ENCODE measurements at places on chromosomes 3 and 15.

DNA sequence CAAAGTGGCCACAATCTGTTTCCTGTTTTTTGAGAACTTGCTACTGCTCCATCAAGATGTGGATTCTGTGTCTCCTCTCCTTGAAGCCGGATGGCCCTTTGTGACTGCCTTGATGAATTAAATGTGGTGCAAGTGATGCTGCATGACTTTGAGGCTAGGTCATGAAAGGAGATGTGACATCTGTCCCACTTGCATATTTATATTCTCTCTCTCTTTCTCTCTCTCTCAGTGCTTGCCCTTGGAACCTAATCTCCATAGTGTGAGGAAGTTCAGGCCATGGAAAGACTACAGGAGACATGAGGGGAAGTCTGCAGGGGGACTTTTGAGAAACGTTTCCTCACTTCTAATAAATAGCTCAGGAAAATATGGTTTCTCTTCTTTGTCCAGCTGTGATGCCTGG is 50.0 kb upstream of the ADPGK start:
- no peak for DNase-seq

GRCh38 chr15:85646538-85647091 is 148.1 kb downstream of the KLHL25 start:
- no peak for DNase-seq

GRCh38 chr3:185153171-185153771 is 411 bp upstream of the C3orf70 start:
- DNase-seq: no peak

DNA sequence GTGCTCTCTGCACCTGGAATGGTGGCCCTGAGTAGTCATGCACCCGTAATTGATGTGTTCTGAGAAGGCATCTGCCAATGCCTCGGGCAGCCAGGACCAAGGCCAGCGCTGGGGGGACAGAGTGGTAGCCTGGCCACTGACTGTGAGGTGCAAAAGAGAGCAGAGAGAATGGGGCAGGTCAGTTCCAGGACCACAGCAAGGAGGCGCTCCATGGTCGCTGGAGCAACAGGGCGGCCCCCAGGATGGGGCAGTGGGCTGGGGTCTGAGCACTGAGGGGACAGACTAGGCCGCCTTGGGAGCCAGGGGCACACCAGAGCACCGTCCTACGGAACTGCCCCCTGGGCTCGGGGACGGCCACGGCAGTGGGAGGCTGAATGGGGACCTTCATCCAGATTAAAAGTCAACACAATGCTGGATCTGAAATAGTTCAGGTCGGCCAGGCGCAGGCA is 48.3 kb upstream of the IQSEC1 start:
- no peak for DNase-seq

DNA sequence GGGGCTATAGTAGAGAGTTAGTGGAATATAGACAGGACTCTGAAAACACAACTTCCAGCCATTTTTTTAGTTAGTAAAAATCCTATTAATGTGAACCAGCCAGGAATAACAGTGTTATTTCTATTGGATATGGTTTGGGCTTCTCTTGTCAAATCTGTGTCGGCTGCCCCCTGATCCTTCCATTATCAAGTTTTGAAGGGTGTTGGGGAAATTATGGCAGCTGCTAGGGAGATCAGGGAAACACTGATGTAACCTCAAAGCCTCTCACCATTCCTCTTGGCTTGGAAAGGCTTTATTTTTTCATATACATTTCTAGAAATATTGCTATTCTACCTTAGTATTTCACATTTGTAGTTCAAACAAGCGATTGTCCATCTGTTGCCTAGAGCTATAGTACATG is 293.7 kb upstream of the TPRG1 start:
- no peak for DNase-seq

DNA sequence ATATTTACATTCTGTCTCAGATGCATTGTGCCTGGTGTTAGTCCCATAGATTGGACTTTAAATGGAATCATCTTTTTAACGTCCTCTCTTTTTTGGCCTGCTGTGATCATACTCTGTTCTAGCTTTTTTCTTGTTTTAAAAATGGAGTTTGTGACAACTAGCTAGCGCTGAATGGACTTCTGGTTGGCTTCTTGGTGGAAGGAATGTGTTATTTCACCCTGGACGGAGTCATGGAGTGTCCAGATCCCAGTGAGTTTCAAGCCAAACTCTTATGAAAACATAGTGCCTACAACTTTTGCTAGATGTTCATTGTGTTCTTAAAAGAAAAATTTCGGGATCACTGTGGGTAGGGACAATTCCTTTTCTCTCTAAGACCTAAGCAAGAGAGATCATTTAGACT is 192.6 kb downstream of the TCF12 start:
- DNase-seq: no peak

DNA sequence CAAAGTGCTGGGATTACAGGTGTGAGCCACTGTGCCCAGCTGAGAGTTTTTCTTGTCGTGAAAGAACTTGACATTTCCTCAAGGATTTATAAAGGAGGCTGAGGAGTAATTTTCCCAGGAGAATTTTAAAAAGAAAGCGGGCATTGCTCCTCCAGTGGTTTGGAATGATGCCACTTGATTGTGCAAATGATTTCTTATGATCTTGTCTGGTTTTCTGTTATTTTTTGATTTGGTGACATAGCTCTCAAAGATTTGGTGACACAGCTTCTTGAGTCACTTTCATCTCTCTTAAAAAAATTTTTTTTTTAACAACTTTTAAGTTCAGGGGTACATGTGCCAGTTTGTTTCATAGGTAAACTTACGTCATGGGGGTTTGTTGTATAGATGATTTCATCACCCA is 24.6 kb upstream of the NFKBIZ start:
- DNase-seq: no peak

DNA sequence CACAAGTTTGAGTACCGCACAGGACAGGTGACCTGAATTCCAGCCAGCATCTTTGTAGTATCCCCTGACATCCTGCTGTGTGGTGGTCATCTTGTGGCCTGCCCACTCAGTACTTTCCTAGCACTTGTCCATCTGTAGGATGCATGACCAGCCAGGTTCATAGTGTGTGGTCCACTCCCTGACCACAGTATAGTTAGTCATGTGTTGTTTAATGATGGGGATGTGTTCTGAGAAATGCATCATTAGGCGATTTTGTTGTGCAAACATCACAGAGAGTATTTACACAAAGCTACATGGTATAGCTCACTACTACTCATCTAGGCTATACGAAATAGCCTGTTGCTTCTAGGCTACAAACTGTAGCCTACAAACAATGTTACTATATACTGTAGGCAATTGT is 16.9 kb upstream of the RBPMS2 start:
- DNase-seq: no peak

DNA sequence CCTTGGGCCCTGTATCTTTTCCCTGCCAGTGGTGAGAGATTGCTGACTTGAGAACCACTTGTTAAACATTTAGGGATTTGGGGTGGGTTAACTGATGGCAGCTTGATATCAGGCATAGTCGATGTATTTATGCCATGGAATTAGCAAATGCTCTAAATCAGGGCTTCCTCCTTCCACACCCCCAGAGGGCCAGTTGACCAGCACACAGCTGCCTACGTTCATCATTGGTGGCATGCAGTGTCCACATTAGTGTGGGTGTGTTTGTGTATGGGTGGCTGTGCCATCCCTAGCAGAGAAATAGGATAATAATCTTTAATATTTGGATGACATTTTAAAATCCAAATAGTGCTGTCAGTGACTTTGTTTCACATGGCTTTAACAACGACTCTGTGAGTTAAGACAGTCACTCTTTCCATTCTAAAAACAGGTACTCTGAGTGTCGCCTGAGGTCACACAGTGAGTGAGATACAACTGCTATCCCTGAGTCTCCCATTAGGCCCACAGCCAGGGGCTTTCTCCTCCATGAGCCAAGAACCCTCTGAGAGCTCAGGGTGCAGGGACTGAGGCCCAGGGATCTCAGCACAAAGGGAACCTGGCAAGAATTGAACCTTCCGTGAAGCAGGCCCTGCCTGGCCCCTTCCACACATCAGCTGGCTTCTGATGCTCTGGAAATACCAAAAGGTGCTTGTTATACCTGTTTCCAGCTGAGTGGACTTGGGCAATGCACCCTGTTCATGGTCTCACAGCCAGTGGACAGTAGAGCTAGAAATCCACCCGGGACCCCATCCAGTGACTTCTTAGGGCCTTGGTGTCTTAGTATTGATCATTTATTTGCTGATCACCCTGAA is 4.3 kb upstream of the LTF start:
- no peak for DNase-seq

DNA sequence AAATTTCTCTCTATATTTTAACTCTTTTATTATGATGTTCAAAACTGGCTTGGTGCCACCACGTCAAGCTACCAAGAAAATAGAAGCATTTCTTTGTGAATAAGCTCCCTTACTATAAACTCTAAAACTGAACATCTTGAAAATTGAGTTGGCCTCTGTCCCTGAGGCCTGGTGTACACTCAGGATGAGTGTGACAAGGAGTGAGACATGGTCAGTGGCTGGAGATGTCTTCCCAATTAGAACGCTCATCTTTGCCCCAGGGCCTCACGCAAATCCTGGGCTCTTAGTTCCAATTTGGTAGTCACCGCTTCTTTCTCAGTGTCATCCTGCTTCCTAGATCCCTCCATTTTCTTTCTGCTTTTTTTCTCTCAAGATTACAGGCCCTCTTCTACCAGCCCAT is 26.2 kb downstream of the SLC2A2 start:
- DNase-seq: no peak

DNA sequence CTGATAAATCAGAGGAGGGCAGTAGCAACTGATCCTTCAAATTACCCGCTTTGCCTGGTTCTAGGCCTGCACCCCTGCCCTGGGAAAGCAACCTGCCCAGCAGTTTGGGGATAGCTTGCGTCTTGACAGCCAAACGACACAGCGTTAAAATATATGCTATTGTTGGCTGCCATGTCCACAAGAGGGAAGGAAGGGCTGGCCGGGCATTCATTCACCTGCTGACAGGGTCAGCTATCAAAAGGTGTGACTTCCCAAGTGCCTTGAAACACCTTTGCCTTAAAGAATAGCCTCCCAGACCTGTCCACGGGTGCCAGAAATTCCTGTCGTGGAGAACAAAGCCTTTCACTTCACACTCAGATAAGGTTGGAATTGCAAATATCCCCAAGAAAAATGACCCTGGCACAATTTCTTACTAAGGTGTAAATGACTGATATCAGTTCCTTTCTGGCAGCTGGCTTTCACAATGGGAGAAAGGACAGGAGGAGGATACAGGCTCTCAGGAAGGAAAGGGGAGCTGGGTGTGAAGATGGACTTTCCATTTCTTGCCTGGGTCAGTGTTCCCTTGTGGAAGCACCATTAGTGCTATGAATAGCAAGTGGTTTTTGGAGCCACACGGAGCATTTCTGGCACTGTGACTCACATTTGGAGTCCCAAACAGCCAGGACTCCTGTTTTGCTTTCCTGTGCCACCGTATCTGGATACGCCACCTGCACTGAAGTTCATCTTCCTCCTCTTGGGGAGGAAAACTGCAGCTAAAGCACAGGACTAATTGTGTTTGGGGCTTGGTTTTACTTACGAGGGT is 19.2 kb downstream of the ALDH1A3 start:
- no peak for DNase-seq

- DNase-seq: no peak
Observed at GRCh38 chr3:42900226-42901072, 5.5 kb upstream of the ZNF662 start.

DNA sequence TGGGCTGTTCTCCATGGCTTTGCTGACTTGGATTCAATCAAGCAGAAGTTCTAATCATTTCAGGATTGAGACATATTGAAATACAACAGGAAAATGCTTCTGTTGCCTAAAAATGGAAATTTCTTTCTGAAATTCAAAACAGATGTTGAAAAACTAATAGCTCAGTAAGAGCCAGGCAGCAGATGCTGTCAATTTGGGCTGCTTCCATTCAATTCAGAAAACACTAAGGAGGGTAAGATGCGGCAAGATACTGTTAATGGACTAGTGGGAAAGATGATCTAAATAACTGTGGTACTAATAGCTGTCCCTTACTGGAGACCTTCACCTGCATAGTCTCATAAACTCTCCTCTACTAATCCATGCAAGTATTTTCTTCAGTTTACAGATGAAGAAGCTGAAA is 53.5 kb downstream of the DGKG start:
- DNase-seq: no peak

- DNase-seq: no peak
Observed at GRCh38 chr3:150150633-150151032, 179.9 kb upstream of the PFN2 start.

GRCh38 chr3:191680989-191681597 is 220.1 kb downstream of the PYDC2 start:
- no peak for DNase-seq

GRCh38 chr3:73832426-73832825 is 207.7 kb upstream of the PDZRN3 start:
- no peak for DNase-seq
